CD4-positive, alpha-beta T cell treated with Interferon alpha-2 for 1 hour (primary cell): ENCODE measurements at places on chromosomes 7 and 10.

DNA sequence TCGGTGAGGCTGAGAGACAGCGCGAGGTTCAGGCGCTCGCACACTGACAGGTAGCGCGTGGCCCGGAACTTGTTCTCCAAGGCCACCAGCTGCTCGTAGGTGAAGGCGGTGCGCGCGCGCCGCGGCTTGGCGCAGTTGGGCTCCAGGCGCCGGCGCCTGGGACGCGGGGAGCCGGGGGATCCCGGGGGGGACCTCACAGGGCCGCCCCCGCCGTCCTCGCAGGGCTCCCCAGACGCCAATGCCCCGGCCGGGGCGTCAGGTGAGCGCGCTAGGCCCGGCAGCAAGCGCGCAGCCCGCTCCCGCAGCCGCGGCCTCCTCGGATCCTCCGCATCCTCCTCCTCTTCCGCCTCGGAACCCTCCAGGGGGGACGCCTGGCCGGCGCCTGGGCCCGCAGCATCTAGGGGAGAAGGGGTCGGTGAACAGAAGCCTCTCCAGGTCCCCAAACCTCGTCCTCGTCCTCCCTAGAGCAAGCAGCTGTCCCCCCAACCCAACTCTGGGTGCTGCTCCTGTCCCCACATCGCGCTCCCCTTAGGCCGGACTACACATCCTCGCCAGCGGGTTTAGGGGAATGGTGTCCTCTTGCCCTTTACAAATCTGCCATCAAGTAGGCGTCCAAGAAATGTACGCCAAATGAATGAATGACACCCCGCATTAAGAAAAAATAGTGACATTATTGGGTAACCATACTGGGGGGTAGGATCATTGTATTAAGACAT lies 1.9 kb downstream of the NKX1-2 start:
- no peak for DNase-seq

DNA sequence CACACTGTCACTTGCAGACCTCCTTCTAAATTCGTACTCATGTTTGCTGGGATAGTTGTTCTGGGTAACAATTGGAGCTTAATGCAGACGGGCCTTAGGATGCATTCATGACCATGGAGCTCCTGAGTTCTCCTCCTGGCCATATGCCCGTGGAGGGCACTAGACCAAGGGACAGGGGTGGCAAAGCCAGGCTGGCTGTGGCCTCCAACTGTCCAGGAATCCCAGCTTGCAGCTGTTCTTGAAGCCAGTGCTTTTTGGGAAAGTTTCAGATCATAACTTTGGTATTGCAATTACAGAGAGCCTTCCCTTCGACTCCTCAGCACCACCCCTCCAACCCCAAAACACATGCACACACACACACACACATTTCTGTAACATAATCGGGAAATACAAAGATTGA lies 30.6 kb downstream of the ANTXRL start:
- no peak for DNase-seq

DNA sequence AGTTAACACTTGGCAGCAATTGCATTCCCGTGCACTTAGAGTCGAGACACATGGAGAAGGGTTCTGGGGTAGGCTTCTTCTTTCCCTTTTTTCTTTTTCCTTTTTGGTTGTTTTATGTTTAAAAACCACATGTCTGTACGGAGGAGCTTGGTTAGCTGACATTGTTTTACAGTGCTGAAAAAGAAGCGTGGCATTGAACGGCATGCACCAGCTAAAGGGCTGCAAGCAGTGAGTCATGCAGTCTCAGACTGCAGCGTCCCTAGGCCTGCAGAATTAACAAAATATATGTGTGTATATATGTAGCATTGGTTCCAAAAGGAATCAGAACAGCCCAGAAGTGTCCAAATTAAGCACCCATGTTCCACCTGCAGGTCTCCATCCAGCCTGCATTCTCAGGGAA lies 211.0 kb downstream of the TCF7L2 start:
- DNase-seq: no peak

- no peak for DNase-seq
Measured at GRCh38 chr10:132901351-132901750, 41.0 kb downstream of the CFAP46 start.

DNA sequence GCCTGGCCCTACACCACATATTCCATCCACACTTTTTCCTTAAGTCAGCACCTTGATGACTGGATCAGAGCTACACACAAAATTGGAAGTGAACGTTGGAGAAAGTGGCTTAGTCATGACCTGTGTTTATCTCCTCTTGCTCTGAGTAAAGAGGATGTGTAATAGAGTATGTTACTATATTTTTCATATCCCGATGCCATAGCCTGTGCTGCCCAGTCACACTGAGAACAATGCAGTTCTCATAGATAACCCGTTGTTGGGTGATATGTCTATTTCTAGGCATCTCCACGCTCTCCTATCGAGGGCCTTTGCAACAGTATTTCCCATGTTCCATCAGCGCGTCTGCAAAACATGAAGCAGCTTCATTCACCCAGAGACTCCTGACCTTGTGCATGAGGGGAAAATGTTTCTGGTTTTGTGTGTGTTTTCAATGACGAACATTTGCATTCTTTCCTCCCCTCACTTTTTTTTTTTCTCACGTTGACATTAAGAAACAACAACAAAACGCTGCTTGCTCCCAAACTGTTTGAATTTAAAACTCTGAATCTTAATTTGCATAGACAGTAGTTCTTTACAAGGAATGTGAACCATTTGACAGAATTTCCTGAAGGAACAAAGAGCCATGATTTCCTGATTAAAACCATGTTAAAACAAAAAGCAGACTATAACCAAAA lies 43.4 kb downstream of the GRK5 start:
- DNase-seq: no peak

DNA sequence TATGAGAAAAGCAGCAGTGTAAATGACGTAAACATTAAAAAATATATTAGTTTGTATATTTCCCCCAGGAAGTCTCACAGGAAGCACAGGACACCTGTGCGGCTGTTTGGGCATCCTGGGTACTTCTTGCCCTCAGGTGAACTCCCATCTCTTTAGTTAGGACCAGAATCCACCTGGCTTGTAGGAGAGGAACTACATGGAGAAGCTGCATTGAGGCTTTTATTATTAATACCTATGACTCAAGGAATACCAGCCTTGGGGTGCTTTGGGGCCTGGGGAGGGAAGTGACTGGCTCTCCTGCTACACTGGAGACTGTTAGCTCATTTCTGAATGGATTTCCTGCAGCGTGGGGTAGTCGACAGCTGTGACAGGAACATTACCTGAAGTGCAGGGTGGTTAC lies 40.0 kb upstream of the GSDME start:
- DNase-seq: no peak

- no peak for DNase-seq
Measured at GRCh38 chr10:9875353-9875752, 1142.3 kb upstream of the CELF2 start.

DNA sequence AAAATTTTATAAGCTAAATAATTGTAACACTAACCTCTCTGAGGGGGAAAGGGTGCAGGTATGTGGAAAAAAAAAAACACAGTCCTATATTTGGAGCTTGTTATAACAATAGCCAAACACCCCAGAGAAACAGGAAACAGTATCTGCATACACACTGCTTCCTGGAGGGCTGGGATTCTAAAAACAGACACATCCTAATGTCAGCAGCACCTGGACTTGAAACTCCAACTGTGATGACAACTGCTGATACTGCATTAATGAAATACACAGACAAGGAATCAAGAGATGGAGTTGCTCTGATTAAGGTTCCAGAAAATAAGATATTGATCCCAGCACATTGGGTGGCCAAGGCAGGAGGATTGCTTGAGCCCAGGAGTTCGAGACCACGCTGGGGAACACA lies 9.3 kb downstream of the DAGLB start:
- no peak for DNase-seq

DNA sequence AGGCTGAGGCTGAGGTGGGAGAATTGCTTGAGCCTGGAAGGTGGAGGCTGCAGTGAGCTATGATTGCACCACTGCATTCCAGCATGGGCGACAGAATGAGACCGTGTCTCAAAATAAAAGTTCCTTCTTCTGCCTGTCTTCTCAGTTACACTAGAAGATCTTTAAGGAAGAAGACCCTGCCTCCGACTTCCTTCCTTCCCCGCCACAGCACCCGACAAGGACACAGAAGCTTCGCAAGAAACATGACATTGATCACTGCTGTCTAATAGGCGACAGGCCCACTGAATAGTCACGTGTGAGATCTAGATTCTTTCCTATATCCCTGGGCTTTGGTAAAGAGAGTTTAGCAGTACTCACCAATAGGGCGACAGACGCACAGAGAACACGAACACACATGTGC lies 118.2 kb downstream of the PRPF18 start:
- no peak for DNase-seq

GRCh38 chr10:97150013-97150595 lies 35.7 kb downstream of the SLIT1 start:
- DNase-seq: no peak

DNA sequence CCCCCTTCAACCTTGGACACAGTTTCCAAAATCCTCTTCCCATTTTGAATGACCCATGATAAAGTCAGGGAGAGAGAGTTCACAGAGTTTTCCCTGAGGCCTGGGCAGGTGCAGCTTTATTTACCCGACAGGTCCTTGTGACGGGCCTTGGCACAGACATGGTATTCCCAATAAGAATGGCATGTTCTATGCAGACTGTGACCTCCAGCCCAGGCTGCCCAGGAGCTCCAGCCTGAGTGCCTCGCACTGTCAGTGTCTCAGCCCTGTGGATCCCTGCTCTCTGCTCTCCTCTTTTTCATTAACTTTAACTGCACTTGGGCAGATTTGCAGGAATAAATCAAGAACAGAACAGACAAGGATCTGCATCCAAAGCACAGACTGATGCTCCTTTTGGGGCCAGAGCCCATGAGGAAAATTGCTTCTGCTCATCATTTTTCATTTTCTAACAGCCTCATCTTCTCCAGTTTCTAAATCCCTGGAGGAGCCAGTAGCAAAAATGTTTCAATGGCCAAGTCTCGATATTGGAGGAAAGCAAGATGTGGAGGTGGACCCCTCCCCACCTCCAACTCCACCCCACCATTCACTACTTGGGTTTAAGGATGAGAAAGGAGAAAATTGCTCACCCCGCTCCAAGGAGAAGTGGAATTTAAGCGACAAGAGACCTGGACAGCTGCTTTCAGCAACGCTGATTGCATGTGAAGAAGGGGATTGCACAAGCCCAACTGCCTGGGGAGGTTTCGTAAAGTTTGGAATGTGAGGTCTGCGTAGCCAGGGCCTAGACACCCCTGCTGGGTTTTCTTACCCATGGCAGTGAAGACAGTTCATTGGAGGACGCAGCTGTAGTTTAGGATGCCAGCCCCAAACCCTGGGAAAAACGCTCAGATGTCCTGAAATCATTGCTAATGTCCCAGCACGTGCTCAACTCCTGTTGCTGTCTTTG lies 225.9 kb downstream of the WDR11 start:
- no peak for DNase-seq

GRCh38 chr10:93614101-93614825 lies 1.9 kb downstream of the PDE6C start:
- DNase-seq: no peak

- DNase-seq: no peak
Measured at GRCh38 chr10:124172181-124172916, 79.0 kb upstream of the CHST15 start.

DNA sequence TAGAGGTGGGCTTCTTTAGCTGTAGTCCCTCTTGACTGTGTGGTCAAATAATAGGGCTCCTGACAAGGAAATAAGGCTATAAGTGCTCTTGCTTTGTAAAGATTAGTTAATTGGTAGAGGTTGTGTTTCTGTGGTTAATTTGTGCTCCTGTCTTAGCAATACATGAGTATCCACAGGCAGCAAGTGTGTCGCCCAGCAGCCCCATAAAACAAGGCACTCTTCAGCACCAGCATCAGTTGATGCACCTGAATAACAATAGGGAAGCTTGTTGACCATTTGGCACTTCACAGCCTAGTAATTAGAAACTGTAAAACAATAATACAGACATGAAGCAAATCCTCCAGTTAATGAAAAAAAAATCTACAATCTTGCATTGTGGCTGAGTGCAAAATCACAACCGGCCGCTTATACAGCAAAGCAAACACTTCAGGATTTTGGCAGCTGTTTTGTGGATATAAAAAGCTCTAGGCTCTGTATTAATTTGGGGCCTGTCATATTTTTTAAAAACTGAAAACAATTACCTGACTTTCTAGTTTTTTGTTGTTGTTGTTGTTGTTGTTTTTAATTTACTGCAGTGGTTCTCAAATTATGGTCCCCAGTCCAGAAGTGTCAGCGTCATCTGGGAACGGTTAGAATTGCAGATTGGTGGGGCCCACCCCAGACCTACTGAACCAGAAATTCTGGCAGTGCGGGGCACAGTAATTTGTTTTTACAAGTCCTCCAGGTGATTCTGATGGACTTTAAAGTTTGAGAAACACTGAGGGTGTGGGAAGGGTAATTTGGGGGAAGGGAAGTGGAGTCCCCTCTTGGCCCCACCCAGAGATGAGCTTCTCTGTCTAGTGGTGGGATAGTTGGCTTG lies 56.8 kb downstream of the AUTS2 start:
- DNase-seq: no peak

GRCh38 chr7:1591396-1591795 lies 21.6 kb upstream of the PSMG3 start:
- DNase-seq: no peak

GRCh38 chr10:91756286-91756685 lies 41.9 kb upstream of the TNKS2 start:
- DNase-seq: no peak

DNA sequence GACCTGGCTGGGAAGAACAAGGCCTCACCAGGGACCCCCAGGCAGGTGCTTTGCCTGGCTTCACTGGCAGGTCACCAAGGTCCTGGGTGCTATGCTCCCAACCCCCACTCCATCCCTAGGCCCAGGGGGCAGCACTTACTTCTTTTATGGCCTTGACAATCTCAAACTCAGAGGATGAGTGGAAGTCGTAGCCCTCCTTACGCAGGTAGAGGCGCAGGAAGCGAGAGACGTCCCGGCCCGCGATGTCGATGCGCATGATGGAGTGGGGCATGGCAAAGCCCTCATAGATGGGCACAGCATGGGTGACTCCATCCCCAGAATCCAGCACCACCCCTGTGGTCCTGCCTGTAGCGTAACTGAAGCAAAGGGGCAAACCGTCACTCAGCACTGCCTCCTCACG lies 18.5 kb downstream of the ACTR1A start:
- no peak for DNase-seq

- DNase-seq: no peak
Measured at GRCh38 chr7:143419880-143420279, 11.2 kb upstream of the EPHA1 start.

GRCh38 chr7:54885285-54885684 lies 126.3 kb upstream of the SEC61G start:
- DNase-seq: no peak
